ENCODE measurements at places on chromosomes 2 and 18.

- no peak for DNase-seq
Observed at GRCh38 chr18:47831351-47831750, 99.1 kb downstream of the SMAD2 start.

- DNase-seq = no peak
Observed at GRCh38 chr2:85939131-85939530, 50.3 kb upstream of the ST3GAL5 start.

GRCh38 chr18:42100911-42101310 is 145.9 kb downstream of the PIK3C3 start:
- DNase-seq = no peak

DNA sequence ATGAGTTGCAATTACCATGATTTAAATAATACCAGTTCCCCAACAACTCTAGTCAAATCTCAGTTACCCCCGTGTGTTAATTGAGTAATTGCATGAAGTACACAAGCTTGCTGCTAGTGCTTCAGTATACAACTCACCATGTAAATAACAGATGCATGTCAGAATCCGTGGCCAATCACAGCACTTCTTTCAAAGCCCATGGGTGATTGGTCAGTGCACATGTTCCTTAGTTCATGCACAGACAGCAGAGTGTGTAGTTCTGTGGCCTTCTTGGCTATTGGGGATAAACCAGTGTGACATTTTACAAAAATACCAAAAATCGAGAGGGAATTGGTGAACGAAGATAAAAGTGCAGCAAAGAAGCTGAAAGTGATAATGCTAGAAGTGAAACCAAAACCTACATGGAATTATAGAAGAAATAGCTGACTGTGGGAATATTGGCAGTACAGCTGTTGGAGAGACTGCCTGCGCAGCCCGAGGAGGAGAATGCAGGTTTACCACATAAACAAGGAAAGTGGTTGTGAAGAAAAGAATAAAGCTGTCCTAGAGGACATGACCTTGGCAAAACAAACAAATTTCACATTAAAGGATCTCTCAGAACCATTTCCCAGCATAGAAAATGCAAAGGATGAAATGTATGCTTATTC is 59.4 kb downstream of the NEDD4L start:
- no peak for DNase-seq

DNA sequence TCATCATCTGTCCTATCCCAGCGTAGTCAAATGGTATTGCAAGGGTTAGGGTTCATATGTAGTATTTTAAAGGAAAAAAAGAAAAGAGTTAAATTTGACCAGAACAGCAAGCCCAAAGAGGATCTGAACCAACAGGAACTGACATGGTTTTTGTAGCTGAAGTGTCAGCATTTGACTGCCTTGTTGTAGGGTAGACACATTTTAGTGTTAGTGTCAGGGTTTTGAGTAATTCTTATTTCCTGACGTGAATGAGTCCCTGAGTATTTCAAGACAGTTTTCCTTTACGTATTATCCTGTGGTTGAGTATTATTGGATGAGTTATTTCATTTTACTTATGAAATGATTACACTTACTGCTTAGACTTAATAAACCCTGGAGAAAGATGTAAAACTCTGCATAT is 173.3 kb upstream of the ZEB2 start:
- no peak for DNase-seq

GRCh38 chr2:230866756-230867523 is 2.2 kb downstream of the ITM2C start:
- peak; percentile 35 for DNase-seq

- no peak for DNase-seq
Observed at GRCh38 chr2:17540813-17541530, 476 bp downstream of the VSNL1 start.

DNA sequence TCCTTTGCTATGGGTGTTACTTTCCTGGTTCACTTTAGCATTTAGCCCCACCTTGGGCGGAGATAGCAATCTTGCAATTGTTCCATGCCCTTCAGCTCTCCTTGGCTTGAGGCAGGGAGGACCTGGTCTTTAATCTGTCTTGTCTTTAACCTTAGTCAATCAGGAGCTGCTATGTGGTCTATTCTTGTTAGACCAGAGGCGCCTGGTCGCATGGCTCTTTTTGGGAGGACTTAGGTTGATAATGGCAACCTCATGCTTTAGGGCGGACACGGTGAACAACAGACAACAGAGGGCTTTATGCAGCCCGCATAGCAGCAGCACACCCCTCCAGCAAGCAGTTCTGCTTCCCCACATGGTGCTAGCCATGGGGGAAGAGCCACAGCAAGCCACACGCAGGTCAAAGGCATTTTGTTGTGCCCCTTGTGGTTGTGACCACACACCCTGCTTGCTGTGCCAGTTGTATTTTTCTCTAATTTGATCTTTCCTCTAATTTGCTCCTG is 17.7 kb upstream of the ZDBF2 start:
- DNase-seq = no peak

DNA sequence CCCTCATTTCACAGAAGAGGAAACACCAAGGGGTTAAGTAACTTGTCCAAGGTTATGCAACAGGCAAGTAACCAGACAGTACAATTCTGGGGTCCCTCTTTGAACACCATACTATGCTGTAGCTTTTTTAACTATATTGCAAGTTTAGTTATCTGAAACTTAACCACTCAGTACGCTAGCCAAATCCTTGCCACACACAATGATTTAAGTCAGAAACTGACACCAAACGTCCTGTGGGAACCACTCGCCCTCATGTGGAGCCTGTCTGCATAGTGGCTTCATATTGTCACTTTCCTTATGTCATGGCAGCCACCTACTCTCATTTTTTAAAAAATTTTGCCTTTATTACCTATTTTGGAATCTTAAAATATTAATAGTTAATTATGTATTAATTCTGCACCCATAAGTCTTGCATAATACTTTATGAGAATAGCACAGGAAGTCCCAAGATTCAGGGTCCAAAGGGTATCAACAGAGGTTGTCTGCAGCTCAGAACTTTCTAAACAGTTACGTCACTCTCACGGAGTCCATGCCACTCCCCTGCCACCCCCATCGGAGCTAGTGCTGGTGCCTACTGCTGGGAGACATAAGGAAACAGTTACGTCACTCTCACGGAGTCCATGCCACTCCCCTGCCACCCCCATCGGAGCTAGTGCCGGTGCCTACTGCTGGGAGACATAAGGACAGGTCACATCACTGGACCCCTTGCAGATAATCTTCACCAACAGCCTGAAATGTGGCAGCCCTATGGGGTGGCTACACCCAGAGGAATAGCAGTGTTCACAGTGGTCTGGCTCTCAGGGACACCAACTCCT is 99.0 kb downstream of the L3MBTL4 start:
- no peak for DNase-seq

- DNase-seq = no peak
Observed at GRCh38 chr2:170582313-170582712, 132.8 kb upstream of the SP5 start.

- no peak for DNase-seq
Observed at GRCh38 chr2:233346376-233346775, 7.9 kb upstream of the DGKD start.

- no peak for DNase-seq
Observed at GRCh38 chr2:101795033-101795432, 97.5 kb downstream of the MAP4K4 start.

DNA sequence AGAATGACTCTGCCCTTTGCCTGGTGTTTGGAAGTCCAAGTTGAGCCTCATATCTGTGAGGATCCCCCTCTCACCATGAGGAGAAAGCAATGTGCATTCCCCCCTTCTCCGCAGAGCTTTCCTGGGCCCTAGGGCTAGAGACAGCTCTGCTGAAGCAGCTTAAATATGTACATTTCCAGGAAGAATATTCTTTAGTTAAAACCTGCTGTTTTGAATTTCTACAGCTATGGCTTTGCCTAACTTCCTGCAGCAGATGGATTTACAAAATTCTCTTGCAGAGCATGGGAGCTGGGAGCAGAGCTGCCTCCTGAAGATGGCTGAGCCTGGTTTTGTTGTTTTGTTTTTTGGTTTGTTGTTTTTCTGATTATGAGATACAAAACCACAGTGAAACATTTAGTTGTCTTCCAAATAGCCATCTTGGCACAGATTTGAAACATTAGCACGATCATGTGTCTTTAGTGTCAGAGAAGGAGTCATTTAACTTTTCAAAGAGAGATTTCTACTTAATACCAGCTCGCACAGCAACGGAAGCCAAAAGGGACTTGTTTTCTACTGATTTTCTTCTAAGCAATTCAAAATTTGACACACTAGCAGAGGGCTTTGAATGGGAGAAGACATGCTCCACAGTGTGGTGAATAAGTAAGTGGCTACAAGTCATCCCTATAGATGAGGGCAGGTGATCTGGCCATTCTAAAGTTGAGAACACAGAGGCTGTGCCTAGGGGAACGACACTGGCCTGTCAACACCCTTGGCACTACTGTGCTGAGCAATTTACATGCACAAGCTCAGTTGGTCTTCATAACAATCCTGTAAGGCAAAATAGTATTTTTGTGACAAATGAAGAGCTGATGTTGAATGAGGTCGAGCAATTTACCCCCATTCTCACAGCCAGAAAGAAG is 222.6 kb downstream of the MREG start:
- no peak for DNase-seq

- DNase-seq = no peak
Observed at GRCh38 chr2:45643095-45643494, 8.4 kb upstream of the PRKCE start.

- DNase-seq = no peak
Observed at GRCh38 chr2:55236992-55237543, 4.6 kb downstream of the RPS27A start.

GRCh38 chr2:181788897-181789555 is 102.5 kb upstream of the ITPRID2 start:
- no peak for DNase-seq

- DNase-seq = no peak
Observed at GRCh38 chr2:186607660-186608324, 17.9 kb downstream of the ITGAV start.

DNA sequence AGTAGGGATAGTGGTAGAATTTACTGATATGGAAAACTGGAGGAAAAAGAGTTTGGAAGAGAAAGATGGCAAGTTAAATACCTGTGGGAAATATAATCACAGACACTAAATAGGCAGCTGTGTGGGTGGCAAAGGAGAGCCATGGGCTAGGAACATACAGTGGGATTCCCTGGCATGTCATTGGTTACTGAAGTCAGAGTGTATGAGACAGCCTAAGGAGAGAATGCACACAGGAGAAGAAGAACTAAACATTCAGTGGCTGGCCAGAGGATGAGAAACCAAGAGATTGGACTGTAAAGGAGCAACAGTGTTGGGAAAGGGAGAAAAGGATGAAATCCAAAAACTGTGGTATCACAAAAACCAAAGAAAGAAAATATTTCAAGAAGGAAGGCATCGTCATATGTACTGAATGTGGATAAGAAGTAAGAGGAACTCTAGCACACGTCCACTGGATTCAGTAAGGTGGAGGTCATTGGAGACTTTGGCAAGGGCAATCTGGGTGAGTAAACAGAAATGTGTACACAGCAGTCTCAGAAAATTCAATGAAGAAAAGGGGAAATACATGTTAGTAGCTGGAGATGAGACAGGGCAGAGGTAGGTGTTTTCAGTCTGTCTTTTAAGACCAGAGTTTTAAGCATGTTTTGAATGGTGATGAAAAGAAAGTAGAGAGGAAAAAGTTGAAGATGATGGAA is 83.3 kb downstream of the SPIRE1 start:
- no peak for DNase-seq

DNA sequence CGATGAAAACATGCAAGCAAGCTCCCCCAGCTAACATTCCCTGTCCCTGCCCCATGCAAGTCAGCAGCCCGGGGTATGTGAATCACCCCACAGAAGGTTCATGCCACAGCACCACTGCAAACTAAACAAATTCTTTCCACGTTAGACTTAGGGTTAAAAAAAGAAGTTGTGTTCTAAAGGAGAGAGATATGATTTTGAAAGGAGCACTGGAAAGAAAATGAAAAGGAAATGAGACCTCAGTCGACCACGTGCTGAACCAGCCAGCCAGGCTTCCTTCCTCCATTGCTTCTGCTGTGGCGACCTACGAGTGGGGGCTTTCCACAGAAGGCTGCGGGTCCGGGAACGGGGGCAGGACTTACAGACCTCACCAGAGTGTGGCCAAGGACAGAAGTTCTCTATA is 52.0 kb downstream of the ARL4C start:
- DNase-seq = peak; percentile 95

- DNase-seq = peak; percentile 86
Observed at GRCh38 chr18:3623769-3624545, 174.0 kb downstream of the TGIF1 start.

DNA sequence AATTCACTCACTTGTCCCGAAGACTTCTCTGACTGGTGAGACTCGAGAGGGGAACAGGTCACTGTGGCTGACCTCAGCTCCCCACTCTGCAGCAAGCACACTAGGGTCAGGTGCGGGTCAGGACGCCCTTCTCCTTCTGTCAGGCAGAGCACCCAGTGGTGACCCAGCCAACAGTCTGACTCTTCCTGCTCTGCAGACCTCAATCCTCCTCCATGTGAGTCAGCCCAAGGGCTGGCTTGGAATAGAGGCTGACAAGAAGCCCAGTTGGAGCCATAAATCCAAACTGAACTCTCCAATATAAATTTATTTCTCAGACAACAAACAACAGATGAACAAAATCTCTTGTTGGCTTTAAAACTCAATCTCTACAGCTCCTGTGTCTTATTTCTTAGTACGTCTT is 253.1 kb downstream of the SH3BP4 start:
- peak; percentile 63 for DNase-seq

DNA sequence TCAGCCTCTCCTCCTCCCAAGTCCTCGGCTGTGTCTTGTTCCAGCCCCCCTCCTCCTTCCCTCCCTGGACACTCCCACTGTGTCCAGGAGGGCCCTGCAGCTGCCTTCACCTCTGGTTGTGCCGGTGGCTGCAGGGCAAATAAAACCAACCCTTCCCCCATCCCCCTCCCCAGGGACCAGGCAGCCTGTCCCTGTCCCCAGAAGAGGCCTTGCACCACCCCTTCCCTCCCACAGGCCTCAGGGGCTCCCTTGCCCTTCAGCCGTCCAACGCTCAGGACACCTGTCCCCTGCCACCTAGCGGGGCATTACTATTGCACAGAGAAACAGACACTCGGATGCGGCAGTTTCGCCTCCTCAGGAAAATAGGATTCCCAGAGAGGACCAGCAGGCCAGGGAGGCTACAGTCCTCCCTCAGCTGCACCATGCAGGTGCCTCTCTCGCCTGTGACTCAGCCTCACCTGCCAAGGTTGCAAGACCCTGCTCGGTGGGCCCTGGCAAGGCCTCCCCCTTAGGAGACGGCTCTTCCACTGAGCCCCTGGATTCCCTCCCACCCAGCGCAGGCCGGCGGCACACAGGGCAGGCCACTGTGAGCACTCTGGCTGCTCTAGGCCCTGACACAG is 5.5 kb upstream of the GPC1 start:
- DNase-seq = no peak
